ENCODE measurements at places on chromosomes 11 and 22.
A peak's percentile ranks its signal among the peaks of the same experiment; 100 is the strongest.

GRCh38 chr11:128496692-128497060 lies 90.7 kb downstream of the ETS1 start:
- DNase-seq = no peak

GRCh38 chr11:132632641-132633124 lies 899.6 kb downstream of the OPCML start:
- peak; percentile 99 for DNase-seq

- DNase-seq = no peak
Observed at GRCh38 chr11:9533736-9534473, 39.6 kb upstream of the WEE1 start.

- DNase-seq = peak; percentile 9
Observed at GRCh38 chr11:76512851-76513653, 68.2 kb downstream of the EMSY start.

- DNase-seq = no peak
Observed at GRCh38 chr22:50298937-50299784, 8.3 kb downstream of the PLXNB2 start.

GRCh38 chr11:68825571-68825970 lies 16.1 kb downstream of the CPT1A start:
- DNase-seq = no peak

- no peak for DNase-seq
Observed at GRCh38 chr22:40058265-40058664, 63.5 kb downstream of the FAM83F start.

DNA sequence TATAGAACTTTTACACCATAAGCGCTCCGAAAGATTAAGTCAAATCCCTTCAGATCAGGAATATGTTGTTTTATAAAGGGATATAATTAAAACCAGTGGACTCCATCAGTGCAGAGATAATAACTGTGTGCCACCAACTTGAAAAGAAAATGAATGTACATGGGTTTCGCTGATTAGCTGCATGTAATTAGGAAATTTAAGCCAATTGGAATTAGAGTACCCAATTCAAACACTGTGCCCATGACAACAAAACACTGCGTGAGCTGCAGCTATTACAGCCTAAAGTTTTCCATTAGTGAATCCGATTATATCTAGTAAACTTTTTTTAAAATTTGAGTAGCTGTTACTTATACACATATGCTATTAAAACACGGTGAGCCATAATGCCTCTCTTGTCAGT lies 392.3 kb upstream of the ARHGAP42 start:
- no peak for DNase-seq

DNA sequence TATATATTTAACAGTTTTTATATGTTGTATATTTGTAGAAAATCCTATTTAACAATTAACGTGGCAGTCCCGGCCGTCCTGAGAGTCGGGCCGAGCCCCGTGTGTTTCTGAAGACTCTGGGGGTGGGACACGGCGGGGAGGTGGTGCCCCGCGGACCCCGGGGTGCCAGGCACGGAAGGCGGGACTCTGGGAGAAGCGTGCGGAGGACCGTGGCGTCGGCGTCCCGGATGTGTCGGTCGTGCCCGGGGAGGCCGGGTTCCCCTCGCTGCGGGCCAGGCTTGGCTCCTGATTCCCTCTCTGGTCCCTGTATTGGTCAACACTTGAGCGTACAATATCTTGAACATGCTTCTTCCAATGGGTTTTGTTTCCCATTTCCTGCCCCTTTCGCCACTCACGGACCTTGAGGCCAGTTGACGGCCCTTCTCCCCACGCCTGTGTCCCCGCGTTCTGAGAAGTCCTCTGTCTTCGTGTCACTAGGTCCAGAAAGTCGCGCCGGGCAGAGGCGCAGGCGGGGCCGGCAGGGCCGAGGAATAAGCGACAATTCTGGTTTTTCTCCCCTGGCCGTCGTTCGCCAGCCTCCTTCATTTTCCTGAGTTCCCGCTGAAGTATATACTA lies 1076.7 kb downstream of the BRD1 start:
- DNase-seq = no peak

- no peak for DNase-seq
Observed at GRCh38 chr22:30161051-30161469, 80.8 kb downstream of the HORMAD2 start.

- DNase-seq = no peak
Observed at GRCh38 chr11:32316232-32316631, 119.1 kb downstream of the WT1 start.

DNA sequence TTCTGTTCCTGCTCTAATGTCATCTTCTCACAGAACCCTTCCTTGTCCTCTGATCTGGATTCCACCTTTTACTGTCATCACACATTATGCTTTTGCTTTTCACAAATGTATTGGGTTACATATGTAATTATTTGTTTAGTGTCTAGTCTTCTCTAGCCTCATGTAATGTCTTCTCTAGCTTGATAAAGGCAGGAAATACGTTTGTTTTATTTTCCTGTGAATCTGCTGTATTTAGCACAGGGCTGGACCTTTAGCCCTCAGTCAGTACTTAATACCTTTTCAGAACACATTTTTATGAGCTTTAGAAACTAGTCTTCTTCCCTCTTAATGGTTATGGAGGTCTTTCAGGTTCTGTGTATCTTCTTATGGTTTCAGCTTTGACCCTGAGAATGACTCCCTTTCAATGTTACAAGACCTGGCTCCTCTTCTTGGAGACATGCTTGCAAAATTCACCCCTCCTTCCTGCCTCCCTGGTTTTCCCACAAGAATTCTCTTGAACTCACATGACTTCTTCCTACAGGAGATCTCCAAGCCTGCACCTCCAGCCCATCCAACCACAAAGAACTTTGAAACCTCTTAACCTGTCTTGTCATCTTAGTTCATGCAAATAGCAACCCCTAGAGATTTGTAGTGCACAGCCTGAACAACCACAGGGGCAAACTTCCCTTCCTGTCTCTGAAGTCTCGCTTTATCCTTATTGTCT lies 132.7 kb upstream of the DDI1 start:
- no peak for DNase-seq

DNA sequence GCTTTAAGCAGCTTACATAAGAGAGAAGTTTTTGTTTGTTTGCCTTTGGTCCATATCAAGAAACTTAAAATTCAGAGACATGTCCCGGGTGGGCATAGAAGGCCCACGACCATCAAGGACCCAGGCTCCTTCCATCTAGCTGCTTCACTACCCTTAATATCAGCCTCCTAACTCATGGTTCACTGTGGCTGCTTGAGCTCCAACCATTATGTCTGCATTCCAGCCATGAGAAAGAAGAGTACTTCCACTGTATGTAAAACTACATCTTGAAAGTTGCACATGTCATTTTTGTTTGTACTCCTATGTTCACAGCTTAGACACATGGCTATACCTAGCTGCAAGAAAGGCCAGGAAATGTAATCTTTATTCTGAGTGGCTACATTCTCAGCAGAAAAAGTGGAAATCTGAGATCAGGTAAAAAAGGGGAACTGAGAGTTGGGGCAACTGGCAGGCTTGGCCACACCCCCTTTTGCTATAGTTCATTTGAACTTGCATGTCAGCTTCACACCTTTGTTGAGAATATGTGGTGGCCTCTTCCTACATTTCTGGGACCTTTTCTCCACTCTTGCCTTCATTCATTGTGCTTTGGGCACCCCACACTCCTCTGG lies 81.3 kb upstream of the TP53I11 start:
- no peak for DNase-seq

GRCh38 chr11:90332415-90332814 lies 109.6 kb upstream of the CHORDC1 start:
- peak; percentile 8 for DNase-seq

- no peak for DNase-seq
Observed at GRCh38 chr22:27066856-27067255, 409.5 kb downstream of the MIAT start.

DNA sequence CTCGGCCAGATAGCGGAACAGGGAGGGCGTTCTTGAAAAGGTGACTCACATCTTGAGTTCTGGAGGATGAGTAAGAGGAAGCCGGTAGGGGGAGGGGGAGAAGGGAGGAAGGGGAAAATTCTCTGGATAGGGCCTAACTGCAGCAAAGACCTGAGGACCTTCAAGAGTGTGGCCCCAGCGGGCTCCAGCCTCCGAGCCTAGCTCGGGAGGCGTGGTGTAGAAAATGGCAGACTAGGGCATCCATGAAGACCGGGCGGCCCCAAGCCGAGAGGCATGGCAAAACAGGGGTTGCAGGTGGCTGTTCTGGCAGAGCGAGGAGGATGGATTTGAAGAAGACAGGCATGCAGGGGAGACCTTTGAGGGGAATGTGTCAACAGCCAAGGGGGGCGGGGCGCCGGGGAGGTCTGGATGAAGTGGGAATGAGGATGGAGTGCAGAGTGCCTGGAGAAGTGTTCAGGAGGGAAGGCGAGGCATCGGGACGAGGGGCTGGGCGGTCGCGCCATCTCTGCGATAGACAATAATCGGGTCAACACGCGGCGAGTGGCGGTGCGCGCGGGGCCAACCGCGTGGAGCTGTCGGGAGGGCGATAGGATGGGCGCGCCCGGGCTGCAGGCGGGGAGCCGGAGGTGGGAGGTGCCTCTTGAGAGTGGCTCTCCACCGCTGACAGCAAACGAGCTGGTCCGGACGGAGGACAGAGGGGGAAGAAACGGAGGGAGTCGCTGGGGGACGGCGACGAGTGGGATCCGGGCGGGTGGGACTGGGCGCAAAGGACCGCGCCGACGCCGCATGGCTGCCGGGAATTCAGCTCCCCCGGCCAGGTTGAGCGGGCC lies 40.0 kb upstream of the CREB3L1 start:
- peak; percentile 93 for DNase-seq

GRCh38 chr11:2911088-2911784 lies 18.0 kb downstream of the PHLDA2 start:
- DNase-seq = no peak

DNA sequence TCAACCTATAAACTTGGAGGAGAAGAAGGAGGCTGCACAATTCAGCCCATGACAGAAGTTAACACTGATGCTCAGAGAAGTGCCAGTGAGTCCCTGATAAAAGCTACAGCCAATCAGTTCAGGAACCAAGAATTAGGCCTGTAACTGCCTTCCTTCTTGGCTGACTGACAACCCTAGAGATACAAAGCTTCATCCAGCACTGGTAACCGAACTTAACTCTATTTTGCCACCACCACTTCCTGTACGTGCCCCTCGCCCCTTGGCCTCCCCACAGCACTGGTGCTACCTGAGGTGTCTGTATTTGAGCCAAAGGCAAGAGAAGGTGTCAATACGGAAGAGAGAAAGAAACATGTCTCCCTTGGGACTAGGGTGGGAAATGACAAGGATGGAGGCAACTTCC lies 40.1 kb upstream of the POU2AF1 start:
- DNase-seq = no peak

All from HS-5 (cell line).